ENCODE measurements at places on chromosomes 7 and 10. TPM values are rescaled to one million over a fixed set of nuclear protein-coding genes. Genes with fewer than 3 reads are reported as not detected.

- DNase-seq = no peak
Measured at GRCh38 chr10:62162261-62162981, 106.2 kb downstream of the RTKN2 start.

- no peak for DNase-seq
Measured at GRCh38 chr10:7507887-7508726, 97.3 kb upstream of the SFMBT2 start.

NUDT13 gene
- total RNA-seq = 0.31 TPM

DIP2C gene
- total RNA-seq = 17.5 TPM

GRCh38 chr10:46171661-46172060 is 115.1 kb upstream of the ANTXRL start:
- no peak for DNase-seq

ACTR3C gene
- total RNA-seq = not detected

- no peak for DNase-seq
Measured at GRCh38 chr7:48063985-48064384, 25.1 kb upstream of the UPP1 start.

DNA sequence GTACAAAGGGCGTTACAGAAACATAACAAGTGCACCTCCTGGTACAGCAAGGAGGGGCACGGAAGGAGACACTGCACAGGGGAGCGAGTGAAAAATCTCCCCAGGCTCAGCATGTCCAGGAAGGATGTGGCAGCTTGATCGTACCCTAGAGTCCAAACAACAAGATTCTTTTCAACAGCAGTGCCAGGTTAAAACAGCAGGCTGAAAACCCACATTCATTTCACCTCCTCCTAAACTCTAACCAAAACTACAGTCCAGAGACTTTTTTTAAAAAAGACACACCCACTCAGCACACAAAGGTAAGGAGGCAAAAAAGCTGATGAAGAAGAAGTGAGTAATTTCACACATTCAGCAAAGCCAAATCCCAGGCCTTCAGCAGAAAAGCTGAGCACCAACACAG is 138.8 kb downstream of the SFMBT2 start:
- no peak for DNase-seq

DNA sequence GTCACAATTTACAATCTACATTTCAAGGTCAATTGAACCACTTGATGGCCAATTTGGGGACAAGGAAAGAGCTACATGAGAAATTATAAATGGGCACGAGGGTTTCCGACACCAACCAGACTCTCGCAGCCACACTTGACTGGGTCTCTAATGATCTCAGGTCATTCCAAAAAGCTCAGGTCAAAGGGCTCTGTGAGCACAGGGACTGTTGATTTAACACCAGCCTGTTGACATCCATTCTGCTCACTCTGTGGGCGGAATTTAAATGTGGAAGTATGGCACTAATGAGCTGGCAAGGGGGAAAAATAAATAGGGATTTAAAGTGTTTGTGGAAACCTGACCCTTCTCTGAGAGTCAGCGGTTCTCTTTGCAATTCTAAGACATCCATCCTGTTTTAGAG is 810.7 kb upstream of the AUTS2 start:
- no peak for DNase-seq

- DNase-seq = no peak
Measured at GRCh38 chr7:129777993-129778769, 166.7 kb downstream of the NRF1 start.

UCMA gene
- total RNA-seq = not detected

GRCh38 chr7:10855583-10855982 is 118.1 kb upstream of the PHF14 start:
- DNase-seq = no peak

- no peak for DNase-seq
Measured at GRCh38 chr7:151426904-151427704, 12.8 kb downstream of the CRYGN start.

DNA sequence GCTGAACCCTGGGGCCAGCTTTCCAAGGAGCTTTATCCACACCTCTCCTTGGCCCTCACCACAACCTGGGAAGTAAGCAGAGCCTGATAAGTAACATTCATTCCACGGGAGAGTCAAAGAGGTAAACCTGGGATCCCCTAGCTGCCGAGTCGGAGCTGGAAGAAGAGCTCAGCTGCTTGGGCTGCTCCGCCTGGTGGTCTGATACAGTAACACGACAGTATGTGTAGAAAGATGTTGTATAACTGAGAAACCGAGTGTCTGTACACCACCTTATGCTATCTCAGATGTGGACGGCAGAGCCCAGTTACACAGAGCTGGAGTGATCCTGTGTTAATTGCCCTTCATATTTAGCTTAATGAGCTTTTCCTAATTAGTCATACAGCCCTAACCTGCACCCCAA is 151.3 kb upstream of the KMT2E start:
- no peak for DNase-seq

AASS gene
- 18.7 TPM for total RNA-seq

- DNase-seq = no peak
Measured at GRCh38 chr10:64385355-64385754, 864.2 kb downstream of the REEP3 start.

DNA sequence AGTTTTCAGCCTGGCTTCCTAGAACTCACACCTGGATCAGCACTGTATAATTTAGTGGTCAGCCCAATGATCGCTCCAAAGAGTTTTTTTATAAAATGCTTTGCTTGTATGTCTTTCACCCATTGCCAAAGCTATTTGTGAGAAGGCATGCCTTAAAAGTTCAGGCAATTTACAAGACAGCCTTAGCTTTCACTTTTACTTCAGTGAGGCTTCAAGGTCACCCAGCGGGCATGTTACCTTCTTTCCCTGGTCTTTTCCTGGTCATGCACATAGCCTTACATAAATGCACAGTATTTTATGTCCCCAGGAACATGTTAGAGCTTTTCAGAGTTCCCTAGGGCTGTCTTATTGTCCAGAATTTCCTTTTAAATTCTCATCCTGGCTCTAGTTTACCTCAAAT is 179.9 kb upstream of the TMEM72 start:
- no peak for DNase-seq

NXPH1 gene
- not detected for total RNA-seq

DNA sequence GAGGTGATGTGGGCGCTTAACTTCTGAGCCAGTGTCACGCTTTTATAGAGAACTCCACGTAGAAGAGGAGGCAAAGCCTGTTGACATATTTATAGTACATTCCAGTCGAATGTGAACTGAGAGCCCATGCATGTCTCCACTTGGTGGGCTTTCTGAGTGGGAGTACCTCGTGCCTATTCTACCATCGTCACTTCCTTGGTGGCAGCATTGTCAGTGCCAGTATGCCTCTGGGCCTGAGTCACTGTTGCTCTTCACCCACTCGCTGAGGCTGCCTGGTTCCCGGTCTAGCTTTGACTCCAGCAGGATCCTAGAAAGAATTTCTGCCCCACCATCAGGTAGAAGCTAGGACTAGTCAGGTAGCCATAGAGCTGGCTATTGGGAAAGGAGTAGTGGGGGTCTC is 30.0 kb upstream of the CDH23 start:
- no peak for DNase-seq

GRCh38 chr7:31564661-31565060 is 50.8 kb downstream of the ITPRID1 start:
- no peak for DNase-seq

- DNase-seq = no peak
Measured at GRCh38 chr10:114541081-114541796, 116.8 kb downstream of the ABLIM1 start.

DNA sequence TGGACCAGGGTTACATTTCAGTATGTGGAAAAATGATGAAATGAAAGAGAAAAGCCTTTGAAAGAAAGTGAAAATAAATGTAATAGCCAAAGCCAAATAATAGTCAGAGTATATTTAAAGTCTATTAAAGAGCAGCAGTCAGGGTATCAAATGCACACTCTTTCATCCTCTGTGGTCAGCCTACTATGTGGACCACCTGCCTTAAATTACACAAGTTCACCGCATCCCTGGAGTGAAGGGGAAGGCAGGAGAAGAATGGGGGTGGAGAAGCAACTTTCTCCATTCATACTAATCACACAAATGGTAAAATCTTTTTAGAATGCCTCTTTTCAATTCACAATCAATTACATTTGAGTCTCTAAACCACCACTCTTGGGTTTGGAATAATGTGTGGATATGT is 16.0 kb downstream of the TWIST1 start:
- DNase-seq = no peak

DNA sequence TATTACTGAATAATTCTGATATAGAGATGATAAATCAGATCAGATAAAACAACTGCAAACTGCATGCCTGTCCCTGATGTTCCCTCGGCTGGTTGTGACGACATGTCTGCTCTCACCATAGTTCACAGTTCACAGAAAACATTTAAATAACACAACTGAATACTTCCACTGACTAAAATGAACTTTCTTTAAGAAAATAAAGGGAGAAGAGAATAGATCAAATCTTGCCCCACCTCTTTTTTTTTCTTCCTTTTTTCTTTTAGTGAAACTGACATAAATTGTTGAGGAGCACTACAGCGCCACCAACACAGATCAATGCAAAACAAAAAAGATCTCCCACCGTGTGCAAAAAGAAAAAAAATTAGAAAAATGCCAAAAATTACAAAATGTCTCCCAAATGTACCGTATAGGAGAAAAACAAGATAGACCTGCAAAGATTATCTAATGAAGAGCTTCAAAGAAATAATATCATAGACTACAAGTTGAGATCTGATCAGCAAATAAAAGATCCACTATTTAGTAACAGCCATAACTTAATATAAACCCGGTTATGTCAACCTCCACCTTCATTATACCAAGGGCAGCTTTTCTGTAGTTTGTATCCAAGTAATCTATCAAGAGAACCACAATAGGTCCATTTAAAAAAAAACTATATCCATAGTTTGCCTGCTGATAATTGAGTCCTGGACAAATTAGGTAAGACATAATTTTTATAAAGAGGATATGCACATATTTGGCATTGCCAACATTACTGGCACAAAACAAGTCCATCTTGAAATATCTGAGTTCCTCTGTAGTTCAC is 30.7 kb upstream of the EPC1 start:
- DNase-seq = peak; percentile 68

TDRD1 gene
- total RNA-seq = not detected

DNA sequence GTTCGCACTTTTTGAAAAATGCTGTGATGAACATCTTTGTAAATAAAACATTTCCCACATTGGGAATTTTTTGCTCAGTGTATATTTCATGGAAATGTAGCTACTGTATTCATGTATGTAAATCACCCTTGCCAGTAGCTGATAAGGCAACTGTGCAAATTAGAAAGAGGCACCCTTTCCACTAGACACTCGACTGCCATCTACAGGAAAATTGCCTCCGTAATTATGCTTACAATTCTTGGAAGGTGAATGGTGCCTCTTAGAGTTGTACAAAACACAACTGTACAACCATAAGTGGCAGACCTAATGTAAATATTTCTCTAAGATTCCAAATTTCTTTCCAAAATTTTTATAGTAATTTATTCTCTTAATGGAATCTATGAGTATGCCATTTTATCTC is 491.7 kb downstream of the CCSER2 start:
- DNase-seq = no peak

IKZF1 gene
- total RNA-seq = not detected

DNA sequence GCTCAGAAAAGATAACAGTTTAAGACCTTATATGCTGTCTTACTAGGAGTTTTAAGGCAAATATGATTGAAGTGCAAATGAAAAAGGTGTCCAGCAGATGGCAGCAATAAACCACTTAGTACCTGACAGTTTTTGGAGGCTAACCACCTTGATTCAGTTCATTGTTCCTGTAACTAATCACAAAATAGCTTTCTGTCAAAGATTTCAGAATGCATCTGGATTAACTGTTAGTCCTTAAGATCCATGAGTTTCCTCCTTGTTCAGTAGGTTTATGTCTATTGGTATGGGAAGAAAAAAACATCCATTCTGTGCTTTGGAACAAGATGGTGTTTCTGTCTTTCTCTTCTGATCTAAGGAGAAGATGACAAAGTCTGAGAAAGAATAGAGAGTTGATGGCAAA is 46.6 kb downstream of the CCSER2 start:
- peak; percentile 57 for DNase-seq

OR2A12 gene
- total RNA-seq = not detected

- peak; percentile 72 for DNase-seq
Measured at GRCh38 chr7:2116989-2117591, 115.7 kb downstream of the MAD1L1 start.

DNA sequence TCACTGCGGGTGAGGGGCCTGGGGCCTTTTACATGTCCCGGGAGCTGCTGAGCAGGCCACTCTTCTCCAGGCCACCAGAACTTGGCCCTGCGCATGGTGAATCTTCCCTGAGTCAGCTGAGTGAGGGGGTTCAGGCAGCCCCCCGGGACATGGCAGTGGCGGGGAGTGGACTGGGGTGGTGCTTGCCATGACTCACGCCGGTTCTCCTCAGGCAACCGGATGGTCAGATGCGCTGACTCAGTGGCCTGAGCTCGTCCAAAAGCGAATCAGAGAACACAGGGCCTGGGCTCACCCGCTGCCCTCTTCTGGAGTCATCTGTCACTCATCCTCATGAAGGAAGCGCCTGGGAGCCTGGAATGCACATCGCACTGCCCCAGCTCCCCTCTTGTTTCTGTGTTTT is 33.5 kb downstream of the HTRA1 start:
- DNase-seq = peak; percentile 61

GRCh38 chr7:72405418-72405817 is 6.7 kb downstream of the CALN1 start:
- DNase-seq = no peak

VSTM4 gene
- 1.8 TPM for total RNA-seq

GRCh38 chr7:30028749-30029635 is 780 bp downstream of the PLEKHA8 start:
- peak; percentile 55 for DNase-seq

FAM25A gene
- not detected for total RNA-seq

GRCh38 chr7:36942541-36942940 is 218.2 kb upstream of the AOAH start:
- no peak for DNase-seq

All from SJSA1 (cell line).